ENCODE measurements at places on chromosomes 12 and 14.

DNA sequence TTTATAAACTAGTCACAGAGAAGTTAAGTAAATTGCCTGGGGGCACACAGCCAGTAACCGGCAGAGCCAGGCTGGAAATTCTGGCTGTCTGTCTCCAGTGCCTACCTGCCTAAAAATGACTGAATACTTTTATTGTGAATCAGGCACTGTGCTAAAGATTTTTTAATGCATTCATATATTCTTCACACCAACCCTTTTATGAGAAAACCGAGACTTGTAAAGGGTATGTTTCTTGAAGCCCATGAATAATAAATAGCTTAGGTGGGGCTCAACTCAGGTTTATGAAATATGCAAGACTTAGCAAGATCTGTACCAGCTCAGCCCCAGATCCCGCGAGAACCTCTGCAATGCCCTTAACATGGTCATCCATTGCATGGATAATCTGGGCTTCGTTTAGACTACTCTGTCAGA is 60.8 kb downstream of the TMCC3 start:
- DNase-seq = no peak

- no peak for DNase-seq
Measured at GRCh38 chr12:107661830-107662229, 23.8 kb upstream of the PWP1 start.

- no peak for DNase-seq
Measured at GRCh38 chr14:102779084-102779462, 1.8 kb downstream of the TRAF3 start.

- no peak for DNase-seq
Measured at GRCh38 chr12:66742508-66743367, 63.9 kb upstream of the GRIP1 start.

DNA sequence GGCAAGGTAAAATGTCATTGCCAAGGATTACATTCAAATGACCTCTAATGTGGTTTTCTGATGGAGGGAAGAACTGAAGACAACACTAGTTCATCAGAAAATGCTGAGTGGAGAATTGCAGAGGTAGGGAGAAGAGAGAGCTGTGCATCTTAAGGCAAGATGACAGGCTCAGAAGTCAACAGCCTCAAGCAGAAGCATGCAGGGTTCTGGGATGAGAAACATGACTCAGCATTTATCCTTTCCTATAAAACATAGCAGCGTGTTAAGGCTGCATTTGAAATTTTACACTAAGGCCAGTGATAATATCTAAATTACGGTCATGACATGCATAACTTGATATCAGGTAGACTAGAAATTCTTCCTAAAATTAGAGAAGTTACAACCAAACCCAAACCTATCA is 53.7 kb upstream of the DYRK2 start:
- no peak for DNase-seq

GRCh38 chr12:94261119-94261518 is 112.7 kb downstream of the PLXNC1 start:
- DNase-seq = peak; percentile 43

GRCh38 chr12:96077081-96077480 is 41.7 kb upstream of the LTA4H start:
- no peak for DNase-seq

- DNase-seq = no peak
Measured at GRCh38 chr12:42730291-42730690, 140.7 kb upstream of the PRICKLE1 start.

DNA sequence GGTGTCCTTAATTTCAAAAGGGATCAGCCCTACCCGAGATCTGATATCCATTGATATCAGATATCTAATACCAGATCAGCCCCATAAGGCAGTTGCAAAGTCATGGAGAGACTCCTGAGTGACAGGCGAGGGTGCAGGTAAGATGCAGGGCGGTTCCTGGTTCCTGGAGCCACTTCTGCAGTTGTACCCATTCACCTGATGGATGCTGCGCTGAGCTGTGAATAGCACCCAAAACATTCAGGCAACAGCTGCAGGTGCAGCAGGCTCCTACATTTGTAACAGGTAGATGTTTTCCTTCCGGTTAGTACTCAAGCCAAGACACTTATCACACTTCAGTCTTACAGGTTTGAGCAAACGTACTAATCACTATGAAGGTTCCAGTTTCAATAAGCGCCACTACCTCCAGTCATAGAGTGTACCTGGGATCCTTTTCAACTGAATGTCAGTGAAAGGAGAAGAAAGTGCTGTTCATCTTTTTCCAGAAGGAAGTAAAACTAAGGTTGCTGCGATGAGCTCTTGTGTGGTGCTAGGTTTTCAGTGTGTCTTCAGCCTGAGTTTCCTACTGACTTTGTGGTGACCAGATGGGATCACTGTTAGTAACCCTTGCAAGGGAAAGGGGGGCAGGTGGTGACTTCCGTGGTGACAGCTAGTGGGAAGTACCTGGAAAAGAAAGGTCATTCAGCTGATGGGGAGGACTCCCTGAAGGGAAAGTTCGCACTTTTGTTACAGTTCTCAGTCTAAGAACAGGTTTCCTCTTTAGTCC is 1.9 kb downstream of the ATP6V0A2 start:
- DNase-seq = no peak

- DNase-seq = no peak
Measured at GRCh38 chr12:56120158-56120846, 2.2 kb downstream of the ZC3H10 start.

GRCh38 chr14:72686101-72686500 is 207.8 kb downstream of the DPF3 start:
- no peak for DNase-seq

GRCh38 chr12:70663838-70664237 is 26.6 kb upstream of the PTPRB start:
- DNase-seq = no peak

- no peak for DNase-seq
Measured at GRCh38 chr12:71442567-71442931, 3.0 kb downstream of the LGR5 start.

DNA sequence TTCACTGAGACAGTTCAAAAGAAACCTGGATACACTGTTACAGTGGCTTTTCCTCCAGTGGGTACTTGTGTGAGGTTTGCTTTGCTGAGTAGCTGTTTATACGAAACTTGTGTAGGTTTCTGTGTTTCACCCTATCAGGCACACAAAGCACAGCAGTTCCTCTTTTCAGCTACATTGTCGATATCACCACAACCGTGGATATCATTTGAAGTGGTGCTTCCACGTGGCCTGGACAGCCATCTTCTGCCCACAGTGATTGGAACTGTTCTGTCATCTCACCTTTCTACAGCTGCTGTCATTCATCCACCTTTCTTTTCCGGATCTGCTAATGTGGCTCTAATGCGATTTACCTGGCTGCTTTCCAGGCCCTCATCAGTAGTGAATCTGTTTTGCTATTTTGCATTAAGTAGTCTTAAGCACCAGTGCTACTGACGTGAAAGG is 368.8 kb downstream of the SYT1 start:
- no peak for DNase-seq

DNA sequence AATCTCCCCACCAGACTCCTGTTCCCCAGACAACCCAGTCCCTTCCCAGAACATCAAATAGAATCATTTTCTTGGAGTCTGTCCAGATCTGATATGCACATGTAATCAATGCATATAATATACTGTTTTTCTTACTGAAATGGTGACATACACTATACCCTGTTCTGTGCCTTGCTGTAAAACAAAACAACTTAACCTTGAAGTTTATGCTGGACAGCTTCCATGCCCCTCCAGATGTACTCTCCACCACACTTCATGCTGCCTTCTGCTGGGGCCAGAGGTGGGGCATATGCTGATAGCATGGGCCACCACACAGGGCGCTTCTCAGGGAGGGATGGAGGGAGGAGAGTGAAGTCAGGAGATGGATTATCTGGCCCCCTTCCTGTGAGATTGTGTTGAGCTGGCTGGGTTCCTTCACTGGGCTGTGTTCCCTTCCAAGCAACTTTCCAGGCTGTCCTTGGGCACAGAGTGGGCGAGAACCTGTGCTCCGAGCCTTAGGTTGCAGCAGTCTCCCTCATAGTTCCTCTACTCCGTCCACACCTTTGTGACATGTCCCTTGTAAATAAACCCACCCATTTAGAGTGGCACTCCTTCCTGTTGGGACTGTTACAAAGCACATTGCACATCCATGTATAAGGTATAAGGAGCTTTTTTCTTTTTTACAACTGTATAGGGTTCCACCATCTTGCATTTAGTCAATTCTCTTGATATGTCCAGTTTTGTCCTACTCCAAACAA is 77.6 kb upstream of the RIC8B start:
- no peak for DNase-seq

GRCh38 chr12:124236625-124237031 is 58.3 kb upstream of the RFLNA start:
- no peak for DNase-seq

DNA sequence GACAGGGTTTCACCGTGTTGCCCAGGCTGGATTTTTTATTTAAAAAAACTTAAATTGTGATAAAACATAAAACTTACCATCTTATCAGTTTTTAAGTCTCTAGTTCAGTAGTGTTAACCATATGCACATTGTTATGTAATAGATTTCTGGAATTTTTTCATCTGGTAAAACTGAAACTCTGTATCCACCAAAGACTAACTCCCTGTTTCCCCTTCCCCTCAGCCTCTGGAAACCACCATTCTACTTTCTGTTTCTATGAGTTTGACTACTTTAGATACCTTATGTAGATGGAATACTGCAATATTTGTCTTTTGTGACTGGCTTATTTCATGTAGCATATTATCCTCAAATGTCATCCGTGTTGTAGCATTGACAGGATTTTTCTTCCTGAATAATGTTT is 12.8 kb upstream of the PLEKHG3 start:
- DNase-seq = no peak

- DNase-seq = no peak
Measured at GRCh38 chr14:99878563-99878962, 85.3 kb downstream of the EML1 start.

DNA sequence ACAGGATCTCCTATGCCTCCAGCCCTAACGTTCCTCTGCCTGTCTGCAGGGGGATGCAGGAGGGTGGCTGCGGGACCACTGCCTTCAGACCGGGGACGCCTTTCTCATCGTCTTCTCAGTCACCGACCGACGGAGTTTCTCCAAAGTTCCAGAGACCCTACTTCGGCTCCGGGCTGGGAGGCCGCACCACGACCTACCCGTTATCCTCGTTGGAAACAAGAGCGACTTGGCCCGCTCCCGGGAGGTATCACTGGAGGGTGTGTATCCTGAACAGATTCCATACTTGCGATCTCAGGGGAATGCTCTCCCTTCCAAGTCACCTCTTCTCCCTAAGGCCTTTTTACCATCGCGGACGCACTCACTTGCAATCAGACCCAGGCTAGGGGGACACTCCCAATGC is 3.0 kb downstream of the REM2 start:
- DNase-seq = no peak

GRCh38 chr12:109269428-109269827 is 39.7 kb downstream of the FOXN4 start:
- DNase-seq = no peak

DNA sequence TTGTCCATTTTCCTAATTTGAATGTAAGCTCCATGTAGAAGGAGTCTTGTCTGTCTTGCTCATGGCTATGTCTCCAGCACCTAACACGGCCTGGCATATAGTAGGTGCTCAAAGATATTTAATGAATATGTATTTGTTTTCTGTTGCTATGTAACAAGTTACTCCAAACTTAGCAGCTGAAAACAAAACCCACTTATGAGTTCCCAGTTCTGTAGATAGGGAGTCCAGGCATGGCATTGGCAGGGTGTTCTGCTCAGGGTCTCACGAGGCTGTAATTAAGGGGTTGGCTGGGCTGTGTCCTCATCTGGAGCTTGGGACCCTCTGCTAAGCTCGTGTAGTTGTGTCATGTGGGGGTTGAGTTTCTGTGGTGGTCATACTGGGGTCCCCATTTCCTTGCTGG is 106.0 kb downstream of the AACS start:
- no peak for DNase-seq

- DNase-seq = no peak
Measured at GRCh38 chr12:6266541-6266966, 43.9 kb upstream of the PLEKHG6 start.

- no peak for DNase-seq
Measured at GRCh38 chr14:83873669-83874068, 1656.3 kb upstream of the FLRT2 start.

- no peak for DNase-seq
Measured at GRCh38 chr14:75572104-75572503, 6.3 kb upstream of the FLVCR2 start.

DNA sequence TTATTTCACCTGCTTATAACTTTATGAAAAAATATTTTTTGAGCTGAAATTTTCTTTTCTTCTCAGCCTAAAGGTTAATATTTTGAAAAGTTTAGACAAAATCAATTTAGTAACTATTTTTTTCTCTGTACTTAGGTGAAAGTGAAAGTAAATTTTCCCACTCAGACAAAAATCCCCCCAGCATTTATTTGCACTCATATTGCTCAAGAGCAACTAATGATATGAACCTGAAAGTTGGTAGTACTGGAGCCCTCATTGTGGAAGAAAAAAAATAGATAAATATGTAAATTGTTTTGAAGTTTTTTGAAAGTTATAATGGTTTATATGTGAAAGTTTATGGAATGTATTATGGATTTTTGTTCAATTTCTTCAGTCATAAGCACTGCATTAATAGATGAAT is 1005.9 kb upstream of the ATXN7L3B start:
- no peak for DNase-seq

GRCh38 chr12:115404761-115405470 is 720.9 kb upstream of the TBX3 start:
- no peak for DNase-seq

GRCh38 chr12:122022393-122023338 is 982 bp downstream of the BCL7A start:
- DNase-seq = no peak

DNA sequence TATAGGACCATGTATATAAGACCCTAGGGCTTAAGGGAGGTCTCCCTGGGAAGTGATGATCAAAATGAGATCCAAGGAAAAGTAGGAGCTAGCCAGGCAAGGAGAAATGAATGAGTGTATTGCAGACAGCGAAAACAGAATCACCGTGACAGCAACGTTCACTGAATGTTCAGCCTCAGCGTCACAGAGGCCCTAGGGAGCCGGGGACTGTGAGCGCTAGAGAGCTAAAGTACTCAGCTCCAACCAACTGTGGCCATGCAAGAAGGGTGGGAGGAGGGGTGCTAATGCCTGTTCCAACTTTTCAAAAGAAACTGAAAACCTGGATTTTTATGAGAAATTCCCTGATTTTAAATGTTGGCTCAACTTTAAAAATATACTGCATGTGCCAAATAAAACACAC is 105.5 kb upstream of the CCND2 start:
- no peak for DNase-seq
